ENCODE measurements at places on chromosomes 4 and X.
A peak's percentile ranks its signal among the peaks of the same experiment; 100 is the strongest.

- no peak for DNase-seq
Observed at GRCh38 chrX:56782352-56782751, 53.3 kb downstream of the NBDY start.

GRCh38 chr4:73620115-73620792 lies at the start of gene RASSF6:
TSS of gene RASSF6 (minus strand) at chr4:73620436. CDS start at chr4:73611795, 8,641 bp downstream.
- peak; percentile 5 for DNase-seq

- no peak for DNase-seq
Observed at GRCh38 chr4:58602731-58603359, 1492.7 kb upstream of the IGFBP7 start.

- DNase-seq = no peak
Observed at GRCh38 chr4:141541851-141542250, 94.5 kb upstream of the IL15 start.

DNA sequence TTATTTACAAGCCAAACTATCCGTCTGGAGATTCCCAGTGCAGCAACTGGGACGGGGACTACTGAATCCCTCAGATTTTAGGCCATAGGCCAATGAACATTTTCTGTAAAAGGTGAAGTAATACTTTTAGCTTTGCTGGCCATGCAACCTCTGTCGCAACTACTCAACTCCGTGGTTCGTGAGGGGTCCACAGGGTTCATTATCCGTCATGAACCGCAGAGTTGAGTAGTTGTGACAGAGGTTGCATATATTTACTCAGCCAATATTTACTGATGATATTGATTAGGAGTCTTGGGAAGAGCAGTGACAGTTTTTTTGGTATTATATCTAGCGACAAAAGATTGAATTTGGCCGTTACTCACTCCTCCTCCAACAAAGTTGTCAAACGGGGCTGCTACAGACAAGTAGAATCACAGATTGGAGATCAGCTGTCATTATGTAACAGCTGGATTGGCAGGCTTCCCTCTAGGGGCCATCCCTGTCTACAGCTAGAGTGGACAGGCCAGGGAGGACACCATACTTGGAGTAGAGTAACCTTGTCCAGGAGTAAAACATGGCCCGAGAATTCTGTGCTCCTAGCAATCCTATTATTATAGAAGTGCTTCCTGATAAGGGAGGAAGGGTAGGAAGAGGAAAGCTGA lies 37.2 kb upstream of the CD38 start:
- DNase-seq = no peak

DNA sequence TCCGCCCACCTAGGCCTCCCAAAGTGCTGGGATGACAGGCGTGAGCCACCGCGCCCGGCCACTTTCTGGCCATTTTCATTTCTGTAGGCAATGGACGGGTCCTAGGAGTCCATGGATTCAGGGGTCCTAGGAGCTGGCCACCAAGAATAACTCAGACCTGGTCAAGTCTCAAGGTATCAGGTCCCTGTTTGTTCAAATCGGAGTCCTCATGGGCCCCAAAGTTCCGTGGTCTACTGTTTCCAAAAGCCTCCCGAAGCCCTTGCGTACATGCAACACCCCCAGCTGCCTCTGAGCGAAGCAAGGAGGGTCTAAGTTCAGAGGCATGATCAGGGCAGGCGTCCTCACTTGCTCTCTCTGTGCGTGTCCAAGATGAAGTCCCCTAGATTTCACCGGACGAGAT lies 30.1 kb downstream of the P2RY8 start:
- DNase-seq = no peak

DNA sequence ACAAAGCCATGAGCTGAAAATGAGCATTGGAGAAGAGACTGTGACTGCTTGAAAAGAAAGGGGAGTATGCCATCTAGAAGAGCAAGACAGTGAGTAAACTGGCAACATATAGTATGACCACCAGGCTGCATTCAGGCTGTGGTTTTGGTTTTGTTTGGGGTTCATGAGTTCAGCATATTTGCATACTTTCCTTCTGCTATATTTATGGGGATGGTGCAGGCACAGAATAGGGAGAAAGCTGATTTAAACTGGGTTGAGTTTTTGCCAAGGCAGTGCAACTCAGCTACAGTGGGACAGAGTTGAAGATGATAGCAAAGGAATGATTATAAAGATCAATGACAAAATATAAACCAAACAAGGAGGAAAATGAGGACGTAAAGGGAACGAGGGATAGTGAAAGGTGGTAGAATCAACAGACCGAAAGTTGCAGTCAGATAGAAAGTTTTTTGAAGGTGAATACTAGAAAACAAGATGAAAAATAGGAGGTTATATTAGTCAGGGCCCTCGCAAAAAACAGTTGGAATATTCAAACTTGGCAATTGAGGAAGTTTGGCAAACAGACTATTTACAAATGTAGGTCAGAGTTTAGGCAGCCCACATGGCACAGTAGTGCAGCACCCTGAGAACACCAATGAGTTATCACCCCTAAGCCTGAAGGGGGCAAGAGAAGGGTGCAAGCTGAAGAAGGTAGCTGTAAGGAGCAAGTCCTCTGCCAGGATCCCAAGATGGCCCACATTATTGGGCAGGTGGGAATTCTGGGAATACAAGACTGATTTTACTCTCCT lies 114.8 kb upstream of the MAP9 start:
- no peak for DNase-seq

- no peak for DNase-seq
Observed at GRCh38 chr4:176308441-176308840, 11.3 kb upstream of the SPCS3 start.

- no peak for DNase-seq
Observed at GRCh38 chr4:80074069-80074468, 1.0 kb upstream of the ANTXR2 start.

DNA sequence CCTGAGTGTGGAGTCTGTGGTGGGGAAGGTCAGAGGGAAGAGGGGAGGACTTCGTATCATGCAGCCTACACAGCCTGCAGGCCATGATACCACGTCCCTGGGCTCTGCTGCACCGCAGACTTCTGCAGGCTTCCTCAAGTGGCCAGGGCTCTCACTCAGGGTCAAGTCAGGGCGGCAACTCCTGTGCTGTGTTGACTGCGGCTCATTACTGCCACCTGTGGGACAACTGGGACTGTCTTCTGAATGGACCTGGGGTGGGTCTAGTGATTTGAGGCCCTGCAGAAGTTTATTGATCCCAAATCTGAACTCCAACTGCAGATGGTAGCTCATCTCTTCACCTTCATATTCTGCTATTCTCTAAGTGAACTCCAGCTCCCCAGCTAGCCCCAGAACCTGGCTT lies 167.1 kb downstream of the NSUN7 start:
- DNase-seq = peak; percentile 71

- no peak for DNase-seq
Observed at GRCh38 chrX:133307094-133307493, 88.9 kb upstream of the TFDP3 start.
